ENCODE measurements at places on chromosomes 11 and 22.

DNA sequence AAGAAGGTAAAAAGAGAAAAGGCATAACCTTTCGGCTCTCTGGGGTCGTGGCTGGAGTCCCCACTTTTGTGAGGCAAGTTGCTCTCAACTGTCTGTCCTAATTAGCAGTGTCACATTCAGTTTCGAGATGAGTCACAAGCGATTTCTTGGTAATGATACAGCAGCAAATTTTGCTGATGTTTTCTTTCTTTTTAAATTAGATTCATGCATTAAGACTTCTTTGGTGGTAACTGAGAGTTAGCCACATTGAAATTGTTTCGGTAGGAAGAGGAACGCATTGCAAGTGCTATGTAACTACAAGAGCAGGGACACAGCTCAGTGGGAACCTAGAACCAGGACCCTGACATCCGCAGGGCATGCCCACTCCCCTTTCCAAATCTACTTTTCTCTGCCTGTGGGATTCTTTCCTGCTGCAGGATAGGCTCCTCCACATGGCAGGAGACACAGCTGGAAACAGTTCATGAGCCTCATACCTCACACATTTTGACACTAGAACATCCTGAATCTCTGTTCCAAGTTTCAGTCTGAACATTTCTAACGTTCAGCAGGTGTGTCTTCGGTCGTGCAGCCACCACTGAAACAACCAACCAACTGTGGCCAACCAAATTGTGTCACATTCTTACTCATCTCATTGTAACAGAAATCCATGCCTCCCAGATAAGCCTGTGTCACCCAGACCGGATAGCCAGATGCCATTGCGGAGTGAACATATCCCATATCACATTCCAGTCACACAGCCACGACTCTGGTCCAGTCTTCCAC, 987.6 kb downstream of the NTM start:
- ATAC-seq = peak; percentile 82

DNA sequence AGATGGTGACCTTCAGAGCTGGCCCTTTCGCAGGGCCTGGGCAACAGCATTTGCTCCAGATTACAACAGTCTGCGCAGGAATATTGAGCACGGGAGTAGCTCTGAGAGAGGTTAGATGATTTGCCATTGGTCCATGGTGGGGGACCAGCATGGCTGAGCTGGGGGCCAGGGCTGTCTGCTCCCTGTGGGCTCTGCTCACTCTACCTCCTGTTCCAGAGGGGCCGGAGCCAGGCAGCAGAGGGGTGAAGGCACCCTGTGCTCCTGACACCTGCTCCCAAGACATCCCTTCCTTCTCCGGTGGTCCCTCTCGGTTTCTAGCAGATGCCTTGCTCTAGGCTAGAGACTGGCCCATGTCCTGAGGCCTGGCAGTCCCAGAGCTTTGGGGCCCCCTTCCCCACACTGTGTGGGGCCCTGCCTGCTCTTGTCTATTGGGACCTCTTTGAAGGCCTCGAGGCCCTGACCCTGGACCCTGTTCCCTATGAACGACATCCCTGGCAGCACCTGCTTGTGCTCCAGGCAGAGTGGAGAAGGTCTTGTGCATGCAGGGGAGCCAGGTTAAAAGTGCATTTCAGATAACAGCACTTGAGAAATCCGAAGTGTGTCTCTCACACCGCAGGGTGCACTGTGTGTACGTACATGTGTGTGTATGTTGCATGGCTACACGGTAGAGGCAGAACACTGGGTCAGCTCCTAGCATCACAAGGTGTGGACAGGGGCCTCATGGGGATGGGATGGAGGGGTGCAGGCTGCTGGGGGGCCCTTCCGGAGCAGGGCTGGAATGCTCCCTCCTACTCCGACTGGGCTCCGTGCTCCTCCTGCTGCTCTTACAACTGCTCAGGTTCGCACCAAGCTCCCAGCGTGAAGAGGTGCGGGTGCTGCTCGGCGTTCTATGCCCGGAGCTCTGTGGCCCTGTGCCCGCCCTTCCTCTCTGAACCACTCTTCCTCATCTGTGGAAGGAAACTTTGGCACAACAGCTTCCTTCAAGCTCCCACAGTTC, 123.3 kb upstream of the B3GAT1 start:
- ATAC-seq = no peak

GRCh38 chr22:27892064-27892463, 27.0 kb downstream of the PITPNB start:
- no peak for ATAC-seq

GRCh38 chr11:17718510-17718962, 835 bp upstream of the MYOD1 start:
- no peak for ATAC-seq

DNA sequence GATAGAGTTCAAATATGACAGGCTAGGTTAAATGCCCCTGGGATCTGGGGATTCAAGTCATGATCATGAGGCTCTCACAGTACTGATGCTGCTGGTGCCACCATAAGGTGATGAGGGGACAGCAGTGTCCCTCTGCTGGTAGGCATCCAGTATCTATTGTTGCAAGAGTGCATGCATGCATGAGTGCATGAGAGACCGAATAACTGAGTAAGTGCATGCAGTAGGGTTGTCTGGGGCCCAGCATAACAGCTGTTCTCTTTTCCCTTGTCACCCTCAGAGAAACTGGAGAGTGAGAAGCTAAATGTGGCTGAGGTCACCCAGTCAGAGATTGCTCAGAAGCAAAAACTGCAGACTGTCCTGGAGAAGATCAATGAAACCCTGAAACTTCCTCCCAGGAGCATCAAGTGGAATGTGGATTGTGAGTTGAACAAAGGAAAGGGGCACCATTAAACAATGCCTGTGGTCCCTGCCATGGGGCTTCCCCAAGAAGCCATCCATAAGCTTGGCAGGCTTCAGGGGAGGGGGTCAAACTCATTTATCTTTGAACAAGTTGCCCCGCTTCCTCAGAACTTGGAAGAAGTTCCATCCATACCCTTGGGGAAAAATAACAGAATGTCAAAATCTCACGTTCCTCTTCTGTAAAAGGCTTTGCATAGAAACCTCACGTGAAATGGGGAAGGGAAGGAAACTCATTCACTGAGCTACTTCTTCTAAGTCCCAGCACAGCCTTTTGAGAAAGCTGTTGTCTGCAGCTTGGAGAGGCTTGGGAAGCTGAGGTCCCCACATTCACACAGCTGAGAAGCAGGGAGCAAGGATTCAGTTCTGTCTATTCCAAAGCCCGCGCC, 119.0 kb downstream of the PARVA start:
- ATAC-seq = no peak

- ATAC-seq = no peak
Observed at GRCh38 chr22:28394513-28395110, 285.0 kb downstream of the TTC28 start.

DNA sequence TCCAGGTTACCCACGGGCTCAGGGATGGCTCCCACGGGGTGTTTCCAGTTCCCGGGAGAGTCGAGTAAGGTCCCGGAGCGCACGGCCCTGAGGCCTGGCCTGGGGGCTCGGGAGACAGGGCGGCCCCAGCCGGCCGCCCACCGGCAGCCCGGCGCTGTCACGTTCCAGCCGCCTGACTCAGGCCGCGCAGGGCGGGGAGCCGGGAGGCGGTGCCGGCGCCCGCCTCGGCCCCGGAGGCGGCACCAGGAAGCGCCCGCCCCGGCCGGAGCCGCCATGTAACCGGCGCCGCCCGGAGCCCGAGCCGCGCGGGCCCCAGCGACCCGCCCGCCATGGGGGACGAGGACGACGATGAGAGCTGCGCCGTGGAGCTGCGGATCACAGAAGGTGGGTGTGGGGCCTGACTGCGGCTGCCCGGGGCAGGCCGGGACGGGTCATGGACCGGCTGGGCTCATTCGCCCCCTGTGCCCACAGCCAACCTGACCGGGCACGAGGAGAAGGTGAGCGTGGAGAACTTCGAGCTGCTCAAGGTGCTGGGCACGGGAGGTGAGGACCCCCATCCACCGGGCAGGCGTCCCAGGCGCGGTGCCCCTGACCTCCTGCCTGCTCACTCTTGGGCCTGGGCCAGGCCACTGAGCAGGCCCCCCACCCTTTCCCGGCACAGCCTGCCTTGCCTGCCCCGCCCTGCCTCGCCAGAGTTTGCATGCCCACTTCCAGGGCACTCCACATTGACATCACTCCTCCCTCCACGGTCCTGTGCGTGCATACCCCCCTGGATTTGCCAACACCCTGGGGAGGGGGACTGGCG, at the start of gene RPS6KA4:
Gene RPS6KA4 (plus strand): TSS at position 256 of the 805 bp plus-strand sequence. CDS start 74 bp downstream, at position 330.
- peak; percentile 82 for ATAC-seq

DNA sequence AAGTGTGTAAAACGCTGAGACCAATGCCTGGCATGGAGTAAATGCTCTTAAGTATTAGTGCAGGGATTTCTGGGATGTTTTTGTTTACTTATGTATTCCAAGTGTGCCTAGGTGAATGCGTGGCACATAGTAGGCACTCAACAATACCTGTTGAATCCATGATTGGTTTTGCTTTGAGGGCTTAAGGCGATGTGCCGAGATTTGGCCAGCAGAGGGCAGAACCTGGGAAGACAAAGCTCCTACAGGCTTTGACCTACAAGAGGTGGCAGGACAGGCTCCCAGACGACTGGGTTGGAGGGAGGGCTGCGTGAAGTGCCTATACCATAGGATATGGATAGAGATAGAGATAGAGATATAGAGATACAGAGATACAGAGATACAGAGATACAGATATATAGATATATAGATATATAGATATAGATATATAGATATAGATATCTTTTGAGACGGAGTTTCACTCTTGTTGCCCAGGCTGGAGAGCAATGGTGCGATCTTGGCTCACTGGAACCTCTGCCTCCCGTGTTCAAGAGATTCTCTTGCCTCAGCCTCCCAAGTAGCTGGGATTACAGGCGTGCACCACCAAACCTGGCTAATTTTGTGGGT, 13.9 kb downstream of the KCNE3 start:
- peak; percentile 71 for ATAC-seq

DNA sequence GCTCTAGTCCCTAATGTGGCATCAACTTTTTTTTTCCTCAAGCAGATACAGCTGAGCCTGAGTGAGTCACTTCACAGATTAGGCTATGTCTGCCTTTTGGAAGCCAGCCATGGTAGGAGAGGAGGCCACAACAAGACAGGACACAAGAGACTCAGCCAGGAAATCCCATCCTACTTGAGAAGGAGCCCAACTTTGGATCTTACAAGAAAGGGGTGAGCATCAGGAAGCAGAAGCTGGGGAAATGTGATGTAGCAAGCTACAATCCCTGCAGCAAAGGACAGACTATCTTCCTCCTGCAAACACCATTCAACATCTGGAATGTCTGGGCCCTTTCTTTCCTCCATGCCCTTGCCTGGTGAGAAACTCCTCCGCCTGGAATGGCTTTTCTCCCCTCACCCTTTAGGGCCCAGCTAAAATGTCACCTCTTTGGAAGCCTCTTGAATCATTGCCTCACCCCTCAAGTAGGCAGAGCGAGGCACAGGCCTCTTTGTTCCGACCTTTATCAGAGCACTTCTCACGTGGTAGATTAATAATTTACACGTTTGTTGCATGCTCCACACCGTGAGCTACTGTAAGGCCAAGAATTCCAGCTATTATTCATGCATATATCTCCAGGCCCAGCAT, 156.4 kb upstream of the PITPNB start:
- no peak for ATAC-seq

DNA sequence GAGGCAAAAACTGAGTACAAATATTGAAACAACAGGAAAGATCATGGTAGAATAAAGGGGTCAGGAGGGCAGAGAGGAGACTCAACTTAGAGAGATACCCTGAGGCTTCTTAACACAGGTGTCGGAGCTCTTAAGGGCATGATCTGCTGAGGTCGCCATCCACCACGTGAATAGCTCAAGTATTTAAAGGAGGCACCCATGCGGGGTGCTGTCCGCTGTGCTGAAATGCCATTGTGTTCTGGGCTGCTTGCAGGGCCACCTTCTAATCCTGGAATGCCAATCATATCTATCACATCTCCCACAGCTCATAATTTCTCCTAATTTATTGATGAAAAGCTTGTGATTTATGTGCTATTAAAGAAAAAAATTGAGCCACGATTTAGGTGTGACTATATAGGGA, 90.2 kb downstream of the SEZ6L start:
- no peak for ATAC-seq

DNA sequence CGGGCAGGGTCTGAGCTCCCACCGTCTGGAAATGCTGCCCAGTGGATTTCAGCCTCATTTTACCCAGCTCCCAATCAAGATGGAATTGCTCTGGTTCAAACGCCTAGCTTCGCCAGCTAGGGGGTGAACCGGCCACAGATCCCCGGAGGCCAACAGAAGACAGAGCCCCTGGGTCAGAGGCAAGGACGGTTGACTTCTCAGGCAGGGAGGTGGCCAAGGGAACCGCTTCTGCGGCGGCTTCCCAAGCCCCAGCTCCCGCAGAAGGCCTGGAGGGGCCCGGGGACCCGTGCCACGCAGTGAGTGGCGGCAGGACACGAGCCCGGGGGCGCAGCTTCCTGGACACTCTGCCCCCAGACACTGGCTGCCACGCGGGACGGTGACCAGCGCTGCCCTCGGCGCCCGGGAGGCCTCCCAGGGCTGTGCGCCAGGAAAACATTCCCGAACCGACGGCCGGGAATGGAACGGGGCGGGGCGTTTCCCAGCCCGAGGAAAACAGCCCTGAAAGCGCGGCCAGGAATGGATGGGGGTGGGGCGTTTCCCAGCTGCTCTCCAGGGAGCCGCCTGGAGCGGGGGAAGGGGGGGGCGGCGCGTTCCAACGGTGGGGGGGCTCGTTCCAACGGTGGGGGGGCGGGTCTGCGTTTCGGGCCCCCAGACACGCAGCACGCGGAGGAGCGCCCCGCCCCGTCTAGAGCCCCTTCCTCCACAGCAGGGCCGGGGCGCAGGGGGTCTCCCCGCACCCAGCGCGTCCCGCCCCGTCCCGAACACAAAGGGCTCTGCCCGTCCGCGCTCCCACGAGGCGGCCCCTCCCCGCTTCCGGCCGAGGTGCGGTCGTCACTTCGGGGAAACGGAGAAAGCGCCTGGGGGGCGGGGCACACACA, 13.5 kb upstream of the B4GALNT4 start:
- peak; percentile 64 for ATAC-seq

GRCh38 chr11:117715801-117716200, 81.2 kb downstream of the DSCAML1 start:
- ATAC-seq = no peak

- ATAC-seq = no peak
Observed at GRCh38 chr11:114145166-114145775, 85.8 kb downstream of the ZBTB16 start.

DNA sequence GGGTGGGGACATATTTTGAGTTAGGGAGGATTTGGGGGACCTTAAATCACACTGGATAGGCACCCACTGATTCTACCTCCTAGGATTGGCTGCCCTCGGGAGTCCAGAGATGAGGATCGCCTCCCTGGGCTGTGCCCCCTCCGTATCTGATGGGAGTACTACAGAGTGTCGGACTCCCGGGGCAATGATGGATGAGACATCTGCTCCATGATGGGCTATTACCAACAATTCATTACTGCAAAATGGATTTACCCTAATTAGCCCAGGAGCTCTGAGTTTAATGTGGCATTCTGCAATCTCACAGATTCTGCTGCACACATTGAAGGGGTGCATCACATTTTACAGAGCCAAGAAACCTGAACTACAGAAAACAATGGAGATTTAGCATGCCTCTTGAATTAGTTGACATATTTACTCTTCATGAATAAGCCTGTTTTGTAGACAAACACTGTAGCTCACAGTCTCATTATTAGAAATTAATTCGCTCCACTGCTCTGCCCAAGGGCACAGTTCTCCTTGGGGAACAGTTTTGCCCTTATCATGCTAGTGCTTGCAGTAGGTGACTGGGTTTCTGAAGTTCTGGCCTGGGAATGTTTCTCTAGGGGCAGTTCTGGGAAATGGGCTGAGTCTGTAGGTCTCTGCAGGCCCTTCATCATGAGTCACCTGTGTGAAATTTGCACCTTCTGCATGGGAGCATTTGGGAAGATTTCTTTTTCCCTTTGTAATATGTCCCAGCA, 217.1 kb upstream of the PLET1 start:
- no peak for ATAC-seq
